NCI-H226 (cell line): ENCODE measurements at places on chromosomes 11 and 22.
A peak's percentile ranks its signal among the peaks of the same experiment; 100 is the strongest.

DNA sequence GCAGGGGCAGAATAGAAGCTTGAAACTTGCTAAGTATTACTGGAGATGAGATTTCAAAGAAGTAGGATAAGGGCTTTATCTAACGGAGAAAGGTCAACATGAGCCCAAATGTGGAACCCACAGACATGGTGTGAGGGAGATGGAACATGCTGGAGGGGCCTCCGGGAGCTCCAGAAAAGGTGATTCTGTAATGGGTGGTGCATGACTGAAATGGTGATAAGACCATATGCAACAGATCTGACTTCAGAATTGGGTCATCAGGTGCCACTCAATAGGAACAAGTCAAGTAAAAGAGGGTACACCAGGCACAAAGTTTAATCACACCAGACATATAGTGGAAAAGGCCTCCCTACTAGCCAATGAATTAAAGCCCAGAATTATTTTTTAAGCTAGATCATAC lies 7.9 kb upstream of the CEP295 start:
- no peak for DNase-seq

- peak; percentile 3 for DNase-seq
These were observed 899.6 kb downstream of the OPCML start for GRCh38 chr11:132632641-132633124.

- DNase-seq: no peak
These were observed 50.9 kb upstream of the WNT11 start for GRCh38 chr11:76257074-76257719.

- no peak for DNase-seq
These were observed 8.4 kb upstream of the FLI1 start for GRCh38 chr11:128685402-128686020.

DNA sequence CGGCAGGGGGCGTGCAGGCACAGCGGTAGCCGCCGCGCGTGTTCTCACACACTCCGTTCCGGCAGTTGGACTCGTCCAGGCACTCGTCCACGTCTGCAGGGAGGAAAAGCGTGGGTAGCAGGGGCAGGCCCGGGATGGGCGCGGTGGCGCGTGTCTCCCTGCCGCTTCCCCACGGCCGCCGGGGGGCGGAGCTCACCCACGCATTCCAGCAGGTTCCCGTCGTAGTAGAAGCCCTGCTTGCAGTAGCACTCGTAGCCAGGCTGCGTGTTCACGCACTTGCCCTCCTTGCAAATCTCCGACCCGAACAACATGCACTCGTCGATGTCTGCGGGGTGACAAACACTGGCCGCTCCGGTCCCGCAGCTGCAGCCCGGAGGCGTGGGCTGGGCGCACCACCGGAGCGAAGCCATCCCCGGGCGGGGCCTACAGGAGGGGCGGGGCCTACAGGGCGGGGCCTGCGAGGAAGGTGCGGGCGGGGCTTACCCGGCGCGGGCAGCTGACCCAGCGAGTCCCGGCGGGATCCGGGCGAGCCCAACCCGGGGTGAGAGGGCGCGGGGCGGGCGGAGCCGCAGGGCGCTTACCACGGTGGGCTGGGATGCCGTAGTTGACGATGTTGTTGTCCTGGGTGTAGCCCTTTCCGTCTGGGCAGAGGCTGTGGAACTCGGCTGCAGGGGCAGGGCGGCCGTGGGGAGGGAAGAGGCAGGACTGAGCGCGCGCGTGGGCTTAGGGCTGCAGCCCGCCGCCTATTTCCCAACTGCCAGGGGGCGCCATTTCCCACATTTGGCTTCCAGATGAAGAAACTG lies 15.6 kb downstream of the SCYL1 start:
- DNase-seq: peak; percentile 81

DNA sequence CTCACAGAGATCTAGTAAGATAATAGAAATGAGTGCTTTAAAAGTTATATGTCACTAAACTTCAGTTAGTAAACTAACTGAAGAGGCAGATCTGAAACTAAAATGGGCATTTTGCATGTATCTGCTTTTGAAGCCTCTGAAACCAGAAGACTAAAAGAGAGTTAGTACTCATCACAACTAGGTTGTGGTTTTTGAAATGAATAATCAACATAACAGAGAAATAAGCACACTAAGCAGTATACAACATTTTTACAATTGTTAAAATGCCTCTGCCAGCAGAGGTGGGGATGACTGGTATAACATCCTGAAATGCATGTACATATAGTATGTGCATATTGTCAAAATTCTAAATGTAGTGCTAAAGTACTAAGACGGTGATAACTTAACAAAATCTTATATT lies 564.5 kb downstream of the DLG2 start:
- DNase-seq: no peak

- no peak for DNase-seq
These were observed 33.8 kb downstream of the CEP164 start for GRCh38 chr11:117361432-117361831.

DNA sequence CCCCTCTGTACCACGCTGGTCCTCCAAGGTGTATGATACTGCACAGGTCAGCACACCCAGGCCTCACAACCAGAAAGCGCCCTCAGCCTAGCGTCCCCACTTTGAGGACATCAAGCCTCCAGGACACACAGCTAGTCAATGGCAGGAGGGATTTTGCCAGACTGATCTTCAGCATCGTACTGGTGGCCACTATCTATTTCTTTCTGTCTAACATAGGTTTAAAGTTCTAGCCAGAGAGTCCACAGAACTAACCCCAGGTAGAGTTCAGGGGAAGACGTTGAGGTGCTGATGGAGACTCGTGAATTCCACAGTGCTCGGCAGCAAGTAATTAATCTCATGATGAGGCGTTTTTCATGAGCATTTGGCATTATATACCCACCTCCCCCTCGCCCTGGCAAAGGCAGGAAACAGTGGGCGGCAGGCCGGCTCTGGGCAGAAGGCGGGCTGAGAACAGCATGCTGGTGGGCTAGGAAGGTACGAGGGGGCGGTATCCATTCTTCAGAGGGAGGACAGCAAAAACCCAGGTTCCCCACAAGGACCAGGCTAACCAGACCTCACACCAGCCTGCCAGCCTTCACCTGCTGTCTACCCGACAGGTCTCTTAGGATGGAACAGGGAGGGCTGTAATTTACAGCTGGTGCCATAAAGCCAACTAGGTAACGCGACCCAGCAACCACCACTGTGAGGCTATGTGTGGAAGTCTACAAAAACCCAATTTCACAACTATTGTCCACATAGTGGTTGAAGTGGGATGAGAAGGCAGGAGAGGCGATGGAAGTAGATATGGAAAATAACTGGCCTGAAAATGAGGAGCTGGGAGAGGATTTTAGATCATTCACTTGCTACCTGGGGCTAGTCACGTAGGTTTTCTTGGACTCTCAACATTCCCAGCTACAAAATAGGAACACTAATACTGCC lies 18.5 kb downstream of the MYH9 start:
- peak; percentile 32 for DNase-seq

DNA sequence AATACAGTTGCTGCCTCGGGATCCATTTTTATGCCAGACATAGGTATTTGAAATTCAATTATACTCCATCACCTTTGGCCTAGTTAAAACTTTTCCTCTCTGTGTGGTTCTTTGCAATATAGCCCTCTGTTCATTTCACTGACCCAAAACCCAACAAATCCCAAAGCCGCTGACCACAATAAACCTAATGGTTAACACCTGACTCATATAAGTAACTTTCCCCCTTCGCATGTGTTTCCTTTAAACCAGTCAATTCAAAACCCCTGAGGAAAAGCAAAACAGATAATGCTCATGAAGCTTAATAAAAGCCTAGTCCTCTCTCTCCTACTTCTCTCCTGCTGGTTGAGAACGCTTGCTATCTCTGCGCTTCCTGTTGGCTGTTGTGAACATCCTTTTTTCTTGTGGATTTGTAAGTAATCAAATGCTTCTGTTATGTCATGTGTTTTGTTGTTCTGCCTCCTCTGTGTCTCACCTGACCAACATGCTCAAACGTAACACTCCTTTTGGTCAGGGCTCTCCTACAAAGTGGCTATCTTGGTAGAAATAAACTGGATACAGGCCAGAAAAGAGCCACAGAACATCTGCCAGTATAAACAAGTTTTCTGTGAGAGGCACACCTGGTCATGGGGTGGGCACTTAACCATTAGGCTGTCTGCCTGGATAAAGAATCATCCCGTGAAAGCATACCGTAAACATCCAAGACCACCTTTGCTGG lies 652.6 kb downstream of the METTL15 start:
- peak; percentile 91 for DNase-seq

DNA sequence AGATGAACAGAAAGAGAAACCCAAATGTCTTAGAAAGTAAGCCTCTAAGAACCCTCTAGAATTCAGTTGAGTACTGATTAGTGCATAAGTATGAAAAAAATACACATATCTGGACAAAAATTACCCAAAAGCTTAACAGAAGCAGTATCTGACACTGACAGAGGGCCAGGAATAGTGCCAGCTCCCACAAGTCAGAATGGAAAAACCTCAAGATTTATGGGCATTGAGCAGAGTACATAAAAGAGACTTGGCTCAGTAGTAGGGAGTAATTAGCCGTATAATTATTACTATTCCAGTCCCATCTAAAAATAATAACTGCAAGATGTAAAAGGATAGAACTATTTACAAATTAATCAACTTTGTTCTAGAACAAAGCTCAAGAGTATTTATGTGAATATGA lies 834.5 kb downstream of the FAM181B start:
- no peak for DNase-seq

DNA sequence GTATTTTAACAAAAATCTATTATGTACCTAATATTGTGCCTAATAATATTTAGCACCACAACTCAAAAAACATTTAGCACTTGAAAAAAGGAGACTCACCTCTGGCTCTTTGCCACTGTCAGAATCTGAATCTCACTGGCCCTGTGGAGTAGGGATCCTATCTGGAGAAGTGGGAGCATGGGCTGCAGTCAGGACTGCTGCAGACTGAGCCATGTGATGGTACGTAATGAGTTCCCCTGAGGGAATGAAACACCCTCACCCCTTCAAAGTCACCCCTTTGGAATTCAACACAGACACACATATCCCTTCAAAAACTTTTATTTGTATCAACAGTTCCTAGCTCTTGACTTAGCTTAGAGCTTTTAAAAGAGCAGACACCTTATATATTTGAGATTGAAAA lies 6.5 kb downstream of the PTPMT1 start:
- DNase-seq: peak; percentile 68

GRCh38 chr22:48676266-48677167 lies 1151.2 kb downstream of the BRD1 start:
- no peak for DNase-seq

GRCh38 chr11:19524171-19524671 lies 188.4 kb upstream of the NAV2 start:
- no peak for DNase-seq

DNA sequence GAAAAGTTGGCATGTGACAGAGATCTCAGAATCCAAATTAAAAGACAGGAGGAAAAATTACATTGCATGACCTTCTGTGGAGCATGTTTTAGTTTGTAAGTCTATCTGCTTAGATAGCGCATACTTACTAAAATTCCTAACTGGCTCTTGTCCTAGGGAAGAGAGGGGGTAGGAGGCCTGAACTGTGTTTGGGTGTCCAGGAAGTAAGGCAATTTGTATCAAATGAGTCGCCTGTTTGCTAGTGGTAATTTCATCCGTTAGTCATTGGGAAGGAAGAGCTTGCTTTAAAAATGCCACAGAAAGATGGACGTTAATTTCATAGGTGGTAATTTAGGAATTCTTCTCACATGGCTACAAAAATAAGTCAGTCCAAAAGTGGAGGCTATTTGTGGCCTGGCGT lies 18.5 kb downstream of the GRK3 start:
- DNase-seq: no peak

- no peak for DNase-seq
These were observed 179.7 kb downstream of the TBC1D22A start for GRCh38 chr22:46941968-46942798.

DNA sequence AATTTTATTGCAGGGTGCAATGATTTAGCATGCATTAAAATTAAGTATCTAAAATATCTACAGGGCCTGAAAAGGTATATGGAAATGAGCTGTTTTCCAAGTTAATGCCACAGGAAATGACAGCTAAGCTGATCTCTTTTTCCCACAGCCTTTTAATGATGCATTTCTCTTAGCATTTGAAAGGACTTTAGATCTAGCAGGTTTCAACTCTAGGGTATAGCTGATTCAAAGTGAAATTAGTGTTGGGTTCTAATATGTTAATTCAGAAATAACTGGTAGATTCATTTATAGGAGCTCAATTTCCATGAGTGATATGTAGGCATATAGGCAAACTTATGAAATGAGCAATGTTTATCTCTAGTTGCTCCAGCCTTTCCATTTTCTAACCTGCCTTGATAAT lies 274.2 kb downstream of the CASP12 start:
- no peak for DNase-seq

GRCh38 chr22:19940536-19941364 lies 822 bp upstream of the COMT start:
- DNase-seq: no peak

- DNase-seq: no peak
These were observed 208.7 kb upstream of the ZC3H12C start for GRCh38 chr11:109884501-109884900.

GRCh38 chr11:61700212-61700611 lies 20.0 kb downstream of the DAGLA start:
- peak; percentile 98 for DNase-seq

DNA sequence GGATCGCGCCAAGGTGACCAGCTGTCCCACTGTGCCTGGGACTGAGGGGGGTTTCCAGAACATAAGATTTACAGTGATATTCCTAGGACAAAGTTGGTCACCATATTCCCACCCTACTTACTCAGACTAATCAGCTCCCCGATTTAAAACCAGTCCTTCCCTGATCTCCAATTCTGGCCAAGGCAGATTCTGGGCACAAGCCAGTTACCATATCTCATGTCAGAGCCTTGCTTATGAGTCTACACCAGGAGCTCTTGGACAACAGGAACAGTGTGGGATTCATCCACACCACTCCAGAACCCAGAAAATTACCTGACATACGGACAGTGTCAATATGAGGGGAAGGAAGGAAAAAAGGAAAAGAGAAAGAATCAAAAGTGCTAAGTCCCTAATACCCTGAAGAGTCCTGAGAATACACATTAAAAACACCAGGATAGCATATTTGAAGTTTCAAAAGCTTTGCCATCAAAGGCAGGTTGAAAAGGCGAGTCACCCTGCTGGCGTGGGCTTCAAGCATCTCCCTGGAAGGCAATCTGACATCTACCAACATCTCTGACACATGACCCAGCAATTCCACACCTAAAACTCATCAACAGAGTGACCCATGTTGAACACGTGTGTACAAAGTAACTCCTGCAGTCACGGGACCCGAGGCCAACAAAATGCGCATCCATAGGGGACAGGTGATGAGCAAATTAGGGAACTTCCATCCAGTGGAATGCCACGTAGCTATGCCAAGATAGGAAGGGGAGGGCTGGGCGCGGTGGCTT lies 8.0 kb upstream of the IL2RB start:
- DNase-seq: peak; percentile 69

DNA sequence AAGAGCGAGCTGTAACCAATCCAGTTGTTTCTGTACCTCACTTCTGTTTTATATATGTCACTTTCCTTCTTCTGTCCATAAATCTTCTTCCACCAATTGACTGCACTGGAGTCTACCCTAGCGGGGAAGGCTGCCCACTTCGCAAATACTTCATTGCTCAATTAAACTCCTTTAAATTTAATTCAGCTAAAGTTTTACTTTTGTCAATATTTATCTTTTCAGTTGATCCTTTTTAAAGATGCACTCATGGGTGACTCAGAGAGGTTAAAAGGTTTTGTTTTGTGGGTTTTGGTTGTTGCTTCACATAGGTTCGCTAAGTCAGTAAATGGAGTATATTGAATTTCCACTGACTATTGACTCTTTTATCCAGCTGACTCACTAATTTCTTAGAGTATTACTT lies 597.2 kb downstream of the DLG2 start:
- DNase-seq: no peak

GRCh38 chr22:44406341-44407170 lies 91.5 kb downstream of the RTL6 start:
- DNase-seq: no peak

- no peak for DNase-seq
These were observed 9.4 kb downstream of the PARVA start for GRCh38 chr11:12386745-12387144.

GRCh38 chr11:123505546-123506299 lies 75.7 kb downstream of the GRAMD1B start:
- no peak for DNase-seq
